ENCODE measurements at places on chromosomes 7 and 10. TPM values are rescaled to one million over a fixed set of nuclear protein-coding genes. Genes with fewer than 3 reads are reported as not detected.

DNA sequence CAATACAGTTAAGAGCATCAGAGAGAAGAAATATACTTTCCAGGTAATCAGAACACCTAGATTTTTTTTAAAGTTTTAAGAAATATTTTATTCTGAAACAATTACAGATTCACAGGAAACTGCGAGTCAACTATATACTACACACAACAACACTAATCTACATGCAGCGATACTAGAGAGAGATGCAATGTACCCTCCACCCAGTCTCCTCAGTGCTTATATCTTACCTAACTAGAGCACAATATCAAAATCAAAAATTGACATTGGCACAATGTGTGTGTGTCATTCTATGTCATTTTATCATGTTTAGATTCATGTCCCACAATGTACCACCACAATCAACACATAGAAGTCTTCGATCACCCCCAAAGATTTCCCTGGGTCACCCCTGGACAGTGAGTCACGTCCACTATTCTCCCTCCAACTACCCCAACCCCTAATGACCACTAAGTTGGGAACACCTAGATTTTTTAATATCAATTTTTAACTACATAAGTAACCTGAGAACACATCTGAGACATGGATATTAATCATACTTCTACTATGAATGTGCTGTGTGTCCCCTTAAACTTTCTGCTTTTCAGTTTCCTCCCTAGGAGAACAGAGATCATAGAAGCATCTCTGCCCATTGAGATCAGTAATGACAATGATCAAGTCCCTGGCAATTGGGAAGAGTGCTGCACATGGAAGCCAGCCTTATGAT, 86.5 kb downstream of the GSAP start:
- no peak for DNase-seq

GRCh38 chr7:138072726-138073125, 3.5 kb upstream of the AKR1D1 start:
- DNase-seq = no peak

- DNase-seq = no peak
These were observed 190.8 kb upstream of the TMEM196 start for GRCh38 chr7:19964246-19964645.

- peak; percentile 63 for DNase-seq
These were observed 118.1 kb downstream of the MYOF start for GRCh38 chr10:93363891-93364648.

GRCh38 chr7:64907641-64908326, 4.7 kb downstream of the ZNF273 start:
- DNase-seq = no peak

GRCh38 chr7:123845823-123846216, 851 bp downstream of the HYAL4 start:
- DNase-seq = no peak

DNA sequence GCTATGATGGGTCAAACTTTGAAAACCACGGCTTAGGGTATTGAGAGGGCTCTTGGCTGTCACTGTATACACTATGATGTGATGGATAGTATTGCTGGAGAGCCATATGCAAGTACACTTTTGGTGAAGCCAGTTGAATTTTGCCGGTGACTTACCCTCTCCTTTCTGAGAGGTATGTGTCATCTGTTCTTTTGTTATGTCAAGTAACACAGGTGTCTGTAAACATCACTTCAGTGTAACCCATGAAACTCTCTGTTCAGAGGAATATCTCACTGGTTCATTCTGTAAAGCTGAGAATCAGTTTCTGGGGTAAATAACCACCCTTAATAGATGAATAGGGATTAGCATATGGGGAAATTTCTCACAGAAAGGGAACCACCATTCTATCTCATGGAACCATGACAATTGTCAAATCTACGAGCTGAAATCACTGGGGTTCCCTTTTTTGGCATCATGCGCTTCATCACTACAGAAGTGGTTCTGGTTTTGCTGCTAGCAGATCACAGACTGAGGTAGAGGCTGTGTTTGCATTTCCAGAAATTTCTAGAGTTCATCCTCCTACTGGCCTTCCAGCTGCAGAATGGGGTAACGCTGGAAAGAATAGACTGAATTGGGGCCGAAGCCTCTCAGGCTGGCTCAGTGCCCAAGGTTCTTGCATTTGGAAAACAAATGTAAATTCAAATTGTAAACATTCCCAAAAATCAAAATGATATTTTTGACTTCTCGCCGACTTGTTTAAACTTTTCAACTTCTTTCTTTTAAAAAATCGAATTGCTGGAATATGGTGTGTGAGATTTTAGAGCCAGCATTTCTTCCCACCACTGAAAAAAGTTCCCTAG, 83.3 kb upstream of the CREB5 start:
- DNase-seq = no peak

GRCh38 chr10:132283604-132284382, 24.0 kb downstream of the STK32C start:
- no peak for DNase-seq

- no peak for DNase-seq
These were observed 138.7 kb upstream of the DGKB start for GRCh38 chr7:15041226-15041625.

GRCh38 chr7:92808006-92808405, 28.4 kb downstream of the CDK6 start:
- DNase-seq = no peak

DNA sequence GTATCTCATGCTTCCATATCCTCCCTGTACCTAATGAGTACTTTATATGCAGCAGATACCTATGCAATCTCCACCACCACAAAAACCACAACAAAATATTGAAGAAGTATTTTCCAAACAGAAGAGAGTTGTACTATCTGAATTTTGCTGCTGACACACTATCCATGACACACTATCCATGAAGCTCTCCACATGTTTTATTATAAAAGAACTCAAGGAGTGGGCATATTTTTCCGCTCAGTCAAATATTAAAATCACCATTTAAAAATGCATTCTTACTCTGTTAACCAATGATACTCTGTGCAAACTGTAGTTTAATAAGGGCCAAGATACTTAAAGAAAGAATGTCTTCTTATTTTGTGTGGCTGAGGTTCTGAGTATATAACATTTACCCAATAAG, 2.8 kb downstream of the BET1 start:
- no peak for DNase-seq

Gene PDE1C
- total RNA-seq = 44.2 TPM

Gene CUTC
- total RNA-seq = 23.4 TPM

Gene ZNF680
- total RNA-seq = 20.7 TPM

Measured in left cardiac atrium (tissue), 4 donors.